ENCODE measurements at places on chromosomes 13 and 19. TPM values are rescaled to one million over a fixed set of nuclear protein-coding genes. Genes with fewer than 3 reads are reported as not detected.

The ZNF57 gene
- 3.8 TPM for total RNA-seq

The KIR2DL4 gene
- not detected for total RNA-seq

The FGF9 gene
- total RNA-seq, result 2.5 TPM

The KL gene
- total RNA-seq, result not detected

The ZNF613 gene
- 7.0 TPM for total RNA-seq

The TMEM145 gene
- not detected for total RNA-seq

The SCEL gene
- total RNA-seq, result not detected

The SLC6A16 gene
- 68.5 TPM for total RNA-seq

The TMPRSS9 gene
- total RNA-seq, result not detected

The MISP3 gene
- 0.34 TPM for total RNA-seq

The SYNGR4 gene
- total RNA-seq, result not detected

The WDFY2 gene
- 46.1 TPM for total RNA-seq

The KCNK6 gene
- total RNA-seq, result 3.7 TPM

The UNC13A gene
- 0.10 TPM for total RNA-seq

The ZNF506 gene
- 67.6 TPM for total RNA-seq

The CPT1C gene
- not detected for total RNA-seq

The C19orf85 gene
- total RNA-seq, result not detected

The CABP5 gene
- not detected for total RNA-seq

The POU4F1 gene
- total RNA-seq, result not detected

The LIM2 gene
- total RNA-seq, result not detected

The SPRED3 gene
- 1.2 TPM for total RNA-seq

The PPFIA3 gene
- total RNA-seq, result 0.80 TPM

The ZNF790 gene
- total RNA-seq, result 15.1 TPM

The DNM2 gene
- 393 TPM for total RNA-seq

The FBXO27 gene
- total RNA-seq, result not detected

The LRG1 gene
- total RNA-seq, result 0.27 TPM

The SERPINE3 gene
- total RNA-seq, result not detected

The PGPEP1 gene
- total RNA-seq, result 17.6 TPM

The EMC10 gene
- 81.1 TPM for total RNA-seq

The ZNF845 gene
- total RNA-seq, result 17.4 TPM

The KLK7 gene
- not detected for total RNA-seq

The ATP7B gene
- 0.91 TPM for total RNA-seq

The SELENOV gene
- total RNA-seq, result not detected

The GIPC3 gene
- 0.36 TPM for total RNA-seq

The KLK4 gene
- total RNA-seq, result 0.52 TPM

The RXFP2 gene
- not detected for total RNA-seq

The KLF2 gene
- total RNA-seq, result 241 TPM

The ATP4B gene
- total RNA-seq, result not detected

The NLRP5 gene
- not detected for total RNA-seq

The RNF17 gene
- total RNA-seq, result not detected

The PTBP1 gene
- total RNA-seq, result 304 TPM

The GJB6 gene
- total RNA-seq, result not detected

The WTIP gene
- total RNA-seq, result 0.15 TPM
